NCI-H187 treated with DMSO at 0.1 percent for 48 hours (cell line): ENCODE measurements at places on chromosomes 11 and 22.

GRCh38 chr22:20127869-20128618 lies 3.6 kb upstream of the ZDHHC8 start:
- no peak for DNase-seq

DNA sequence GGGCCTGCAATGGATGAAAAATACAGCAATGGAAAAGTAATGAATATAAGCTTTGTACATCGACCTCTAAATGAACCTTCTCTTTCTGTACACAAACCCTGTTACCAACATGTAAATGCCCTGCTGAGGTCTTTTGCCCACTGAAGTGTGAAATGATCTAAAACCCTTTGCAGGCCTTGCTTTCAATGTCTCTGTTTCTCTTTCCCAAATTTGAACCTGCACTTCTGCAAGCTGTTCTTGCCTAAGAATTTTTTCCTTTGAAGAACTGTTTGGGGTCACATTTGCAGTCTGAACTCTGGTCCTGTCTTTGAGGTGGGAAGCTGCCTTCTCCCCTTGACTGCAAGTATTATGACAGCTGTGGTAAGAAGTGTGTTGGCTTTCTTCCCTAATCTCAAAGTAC lies 1237.1 kb downstream of the FAM181B start:
- DNase-seq: no peak

DNA sequence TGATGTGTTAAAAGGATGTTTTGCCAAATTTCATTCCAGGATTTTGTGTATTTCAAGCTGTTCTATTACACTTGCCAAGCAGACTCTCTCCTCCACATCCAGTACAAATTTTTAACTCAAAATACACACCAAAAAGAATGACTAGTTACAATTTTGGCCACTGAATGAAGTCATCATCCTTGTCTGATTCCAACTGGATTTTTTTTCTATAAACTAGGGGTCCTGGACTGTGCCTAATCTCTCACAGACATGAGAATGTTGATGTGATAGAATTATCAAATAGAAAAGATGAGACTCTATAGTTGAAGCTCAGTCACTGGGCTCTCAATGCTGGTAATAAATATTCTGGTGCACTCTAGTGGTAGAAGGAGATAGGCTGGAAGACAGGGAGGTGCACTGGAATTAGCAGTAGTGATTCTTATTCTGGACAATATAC lies 85.8 kb downstream of the FANCF start:
- DNase-seq: peak; percentile 46

GRCh38 chr22:40957601-40958000 lies 6.4 kb downstream of the RBX1 start:
- DNase-seq: no peak

- DNase-seq: no peak
Observed at GRCh38 chr11:63764679-63765647, 3.6 kb downstream of the ZFTA start.

- no peak for DNase-seq
Observed at GRCh38 chr11:100594320-100594719, 92.8 kb upstream of the ARHGAP42 start.
